ENCODE measurements at places on chromosomes 7 and 10.

GRCh38 chr10:4189281-4189680, 404.3 kb upstream of the KLF6 start:
- no peak for DNase-seq

- DNase-seq, result no peak
Measured at GRCh38 chr7:25385506-25386136, 157.3 kb upstream of the NPVF start.

- DNase-seq, result no peak
Measured at GRCh38 chr7:105185290-105186010, 171.4 kb downstream of the KMT2E start.

- DNase-seq, result no peak
Measured at GRCh38 chr10:77315496-77316129, 322.0 kb downstream of the KCNMA1 start.

- DNase-seq, result no peak
Measured at GRCh38 chr7:108254259-108254658, 124.1 kb upstream of the LAMB4 start.

DNA sequence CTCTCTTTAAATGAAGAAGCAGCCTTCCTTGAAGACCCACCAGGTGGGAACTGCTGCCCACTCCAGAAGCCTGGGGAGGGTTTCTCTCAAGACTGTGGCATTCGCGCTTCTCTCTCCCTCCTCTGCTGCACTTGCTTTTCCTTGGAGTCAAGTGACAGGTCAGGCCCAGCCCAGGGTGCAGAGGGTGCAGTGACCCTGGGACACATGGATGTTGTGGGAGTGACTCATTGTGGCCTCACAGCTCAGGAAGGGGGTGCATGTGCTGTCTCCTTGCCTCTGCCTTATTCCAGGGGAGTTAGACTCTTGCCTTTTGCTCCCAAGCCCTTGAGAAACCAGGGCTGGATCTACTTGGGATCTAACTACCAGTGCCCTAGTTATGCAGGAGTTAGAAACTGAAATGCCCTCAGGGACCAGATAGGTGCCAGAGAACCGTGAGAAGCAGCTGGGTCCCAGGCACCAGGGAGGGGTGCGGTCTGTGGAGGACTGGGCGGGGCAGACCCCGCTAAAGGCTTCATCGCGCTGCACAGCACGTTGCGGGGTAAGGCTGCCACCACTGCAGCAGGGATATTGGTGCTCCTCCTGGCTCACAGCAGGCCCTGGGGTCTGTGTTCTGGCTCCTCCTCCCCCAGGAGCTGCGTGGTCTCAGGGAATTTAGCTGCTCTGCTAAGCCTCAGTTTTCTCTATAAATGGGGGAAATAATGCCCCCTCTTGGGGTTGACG, 11.4 kb downstream of the FAM241B start:
- no peak for DNase-seq

DNA sequence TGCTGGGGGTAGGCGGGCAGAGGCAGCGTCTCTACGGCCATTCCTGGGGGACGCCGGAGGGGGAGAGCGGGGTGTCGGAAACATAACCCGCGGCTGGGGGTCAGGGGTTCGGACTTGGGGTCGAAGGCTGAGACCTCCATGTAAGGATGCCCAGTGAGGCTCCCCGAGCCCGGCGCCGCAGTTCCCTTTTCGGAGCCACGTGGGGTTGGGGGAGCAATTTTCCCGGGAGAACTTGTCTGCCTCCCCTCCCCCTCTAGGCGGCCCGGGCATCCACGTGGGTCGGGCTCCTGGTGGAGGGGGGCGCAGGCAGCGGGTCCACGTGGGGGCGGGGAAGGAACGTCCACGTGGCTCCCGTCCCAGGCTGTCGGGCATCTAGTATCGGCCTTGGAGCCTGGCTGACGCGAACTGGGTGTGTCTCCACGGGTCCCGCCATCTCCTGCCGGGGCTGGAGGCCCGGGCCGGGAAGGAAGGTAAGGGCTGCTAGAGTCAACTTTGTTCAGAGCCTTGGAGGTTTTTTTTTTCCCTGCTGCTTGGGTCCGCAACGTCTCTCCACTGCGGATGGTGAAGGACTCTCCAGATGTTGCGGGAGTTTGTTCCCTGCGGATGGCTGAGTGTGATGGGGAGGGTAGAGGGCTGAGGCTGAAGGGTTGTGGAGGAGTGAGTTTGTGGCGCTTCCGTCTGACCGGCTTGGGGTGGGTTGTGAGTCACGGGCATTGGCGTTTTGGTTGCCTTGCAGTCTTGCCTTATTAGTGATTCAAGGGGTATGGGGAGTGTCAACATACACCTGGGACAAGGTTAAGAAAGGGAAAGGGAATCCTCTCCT, 744 bp downstream of the PPRC1 start:
- no peak for DNase-seq

GRCh38 chr10:122463466-122464249, 2.3 kb downstream of the HTRA1 start:
- no peak for DNase-seq

DNA sequence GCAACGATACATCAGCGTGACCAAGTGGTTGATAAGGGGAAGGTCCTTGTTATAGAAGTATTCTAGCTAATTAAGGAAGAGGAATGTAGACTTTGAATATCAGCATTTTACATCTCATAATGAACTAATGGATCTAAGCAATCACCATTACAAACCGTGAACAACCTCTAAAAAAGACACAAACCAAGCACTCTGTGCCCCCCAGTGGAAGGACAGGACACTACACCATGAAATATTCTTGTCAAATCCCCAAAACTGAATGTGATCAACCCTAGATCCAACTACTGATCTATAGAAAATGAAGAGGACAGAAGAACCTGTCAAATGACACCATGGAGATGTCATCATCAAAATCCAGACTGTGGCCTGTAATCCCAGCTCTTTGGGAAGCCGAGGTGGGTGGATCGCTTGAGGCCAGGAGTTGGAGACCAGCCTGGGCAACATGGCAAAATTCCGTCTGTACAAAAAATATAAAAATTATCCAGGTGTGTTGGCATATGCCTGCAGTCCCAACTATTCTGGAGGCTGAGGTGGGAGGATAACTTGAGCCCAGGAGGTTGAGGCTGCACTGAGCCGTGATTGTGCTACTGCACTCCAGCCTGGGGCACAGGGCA, 111.3 kb upstream of the CARD11 start:
- no peak for DNase-seq

DNA sequence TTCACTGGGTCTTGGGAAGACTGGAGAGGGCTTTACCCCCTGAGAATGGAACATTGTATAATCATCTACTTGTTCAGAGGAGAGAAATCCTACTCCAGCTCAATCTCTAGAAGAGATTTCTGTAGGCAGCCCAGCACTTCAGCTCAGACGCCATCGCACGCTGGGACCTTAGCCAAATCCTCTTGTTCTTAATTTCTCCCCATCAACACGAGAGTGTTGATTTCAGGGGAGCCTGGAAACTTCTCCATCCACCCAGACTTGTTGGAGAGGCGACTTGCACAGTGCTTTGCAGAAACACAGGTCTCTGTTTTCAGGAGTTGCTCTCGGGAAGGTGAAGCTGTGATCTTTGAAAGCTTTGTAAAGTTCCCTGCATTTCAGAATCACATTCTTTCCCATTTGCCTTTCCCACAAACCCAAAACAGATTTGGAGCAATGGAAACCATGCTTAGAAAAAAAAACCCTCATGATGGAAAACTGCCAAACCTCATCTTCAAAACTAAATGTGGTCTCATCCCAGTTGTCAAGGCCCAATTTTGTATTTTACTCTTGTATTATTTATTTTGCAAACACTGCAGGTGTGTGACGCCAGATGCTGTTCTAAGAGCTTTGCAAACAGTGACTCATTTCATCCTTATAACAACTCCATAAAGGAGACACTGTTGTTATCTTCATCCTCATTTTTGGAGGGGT, 60.9 kb downstream of the CALML3 start:
- no peak for DNase-seq

- no peak for DNase-seq
Measured at GRCh38 chr10:26177341-26177740, 39.2 kb upstream of the GAD2 start.

- DNase-seq, result no peak
Measured at GRCh38 chr10:29849886-29850285, 209.5 kb downstream of the JCAD start.

DNA sequence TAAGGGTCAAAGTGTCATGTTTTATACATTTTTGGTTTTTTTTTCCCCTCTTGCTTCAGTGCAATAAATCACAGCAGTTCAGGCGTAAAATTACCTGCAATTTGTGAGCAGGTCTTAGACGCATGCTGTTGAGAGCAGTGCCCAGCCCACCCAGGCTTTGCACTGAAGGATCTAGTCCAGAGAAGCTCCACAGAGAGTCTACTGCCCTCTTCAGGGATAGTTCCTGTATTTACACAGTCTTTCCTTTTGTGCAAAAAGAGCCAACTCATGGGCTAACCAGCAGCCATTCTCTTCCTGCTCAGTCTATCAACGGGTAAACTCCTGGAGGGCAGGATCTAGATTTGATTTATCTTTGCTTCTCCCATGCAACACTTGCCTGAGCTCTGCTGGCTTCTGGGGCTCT, 82.2 kb upstream of the NAMPT start:
- no peak for DNase-seq

- DNase-seq, result no peak
Measured at GRCh38 chr7:51045319-51046102, 262.8 kb upstream of the GRB10 start.
